ENCODE measurements at places on chromosomes 5 and 9. TPM values are rescaled to one million over a fixed set of nuclear protein-coding genes. Genes with fewer than 3 reads are reported as not detected.

Gene C5orf52
- total RNA-seq = not detected

Gene TESK1
- 33.7 TPM for total RNA-seq

Gene TRIM52
- 7.3 TPM for total RNA-seq

Gene SLC25A46
- total RNA-seq = 39.1 TPM

Gene SH3GLB2
- total RNA-seq = 38.0 TPM

Gene CEL
- 3.4 TPM for total RNA-seq

Gene MRPS27
- 43.6 TPM for total RNA-seq

- no peaks in the 10 kb centered on the region for H3K36me3 ChIP-seq
- H3K4me1 ChIP-seq = no peaks in the 10 kb centered on the region
- no peak overlapping the region for H3K27ac ChIP-seq
These were observed 265.8 kb upstream of the TRPC7 start for GRCh38 chr5:136631186-136631585.

- no peak overlapping the region for H3K4me3 ChIP-seq
- DNase-seq = no peak
- H3K4me1 ChIP-seq = no peaks in the 10 kb centered on the region
- no peaks in the 10 kb centered on the region for H3K36me3 ChIP-seq
These were observed 33.3 kb upstream of the DAPK1 start for GRCh38 chr9:87464110-87464991.

DNA sequence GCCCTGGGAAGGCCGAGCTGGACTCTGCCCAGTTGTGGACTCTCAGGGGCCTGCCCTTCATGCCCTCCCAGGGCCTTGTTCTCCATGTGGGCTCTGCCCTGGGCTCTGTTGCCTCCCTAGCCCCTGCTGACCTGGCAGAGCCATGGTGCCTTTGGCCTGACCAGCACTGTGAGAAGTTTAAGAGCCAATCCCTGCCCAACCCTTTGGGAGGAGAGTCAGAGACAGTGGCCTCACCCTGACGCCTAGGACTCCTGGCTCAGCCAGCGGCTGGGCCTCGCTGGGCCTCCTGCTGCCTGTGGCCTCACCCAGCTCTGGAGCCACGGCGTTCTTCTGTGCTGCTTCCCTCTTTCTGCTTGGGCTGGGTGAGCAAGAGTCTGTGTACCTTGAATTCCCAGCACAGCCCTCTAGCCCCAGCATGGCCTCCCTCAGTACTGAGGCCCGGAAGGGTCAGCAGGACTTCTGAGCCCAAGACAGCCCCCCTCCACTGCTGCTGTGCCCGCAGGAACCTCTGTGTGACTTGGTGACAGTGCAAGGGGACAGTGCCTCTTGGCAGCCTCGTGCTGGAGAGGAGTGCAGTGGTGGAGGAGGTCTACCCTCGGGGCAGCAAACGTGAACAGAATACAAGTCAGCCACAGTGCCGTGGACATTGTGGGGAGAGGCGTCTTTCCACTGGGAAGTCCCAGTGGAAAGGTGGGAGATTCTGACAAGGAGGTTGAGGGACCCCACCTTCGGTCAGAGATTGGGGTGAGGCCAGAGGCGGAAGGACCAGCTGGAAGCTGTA is 97.4 kb downstream of the CACNA1B start:
- no peak overlapping the region for H3K27ac ChIP-seq
- no peaks in the 10 kb centered on the region for H3K4me1 ChIP-seq
- no peak for DNase-seq
- no peak overlapping the region for H3K4me3 ChIP-seq
- H3K36me3 ChIP-seq = no peaks in the 10 kb centered on the region

GRCh38 chr5:1095302-1095989 is 16.4 kb downstream of the SLC12A7 start:
- DNase-seq = no peak
- no peaks in the 10 kb centered on the region for H3K4me1 ChIP-seq
- H3K27ac ChIP-seq = no peak overlapping the region
- H3K36me3 ChIP-seq = no peaks in the 10 kb centered on the region
- H3K27me3 ChIP-seq = peaks cover 5% of the 10 kb centered on the region

DNA sequence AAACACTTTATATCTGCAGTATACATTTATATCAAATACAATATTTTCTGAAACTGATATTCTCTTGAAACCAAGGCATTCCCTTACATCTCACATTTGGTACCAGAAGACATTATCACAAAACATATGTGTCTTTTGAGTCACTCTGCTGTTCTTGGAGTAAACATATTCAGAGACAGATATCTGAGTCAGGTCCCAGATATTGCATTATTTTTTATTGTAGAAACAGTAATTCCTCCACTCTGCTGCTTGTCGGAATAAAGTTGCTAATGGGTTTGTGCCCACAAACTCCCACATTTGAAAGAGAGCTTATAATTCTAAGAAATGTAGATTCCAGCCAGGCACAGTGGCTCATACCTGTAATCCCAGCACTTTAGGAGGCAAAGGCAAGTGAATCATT is 261.1 kb upstream of the DAPK1 start:
- H3K4me1 ChIP-seq = no peaks in the 10 kb centered on the region
- no peak overlapping the region for H3K27ac ChIP-seq
- H3K4me3 ChIP-seq = no peak overlapping the region
- H3K36me3 ChIP-seq = no peaks in the 10 kb centered on the region
- no peak for DNase-seq

DNA sequence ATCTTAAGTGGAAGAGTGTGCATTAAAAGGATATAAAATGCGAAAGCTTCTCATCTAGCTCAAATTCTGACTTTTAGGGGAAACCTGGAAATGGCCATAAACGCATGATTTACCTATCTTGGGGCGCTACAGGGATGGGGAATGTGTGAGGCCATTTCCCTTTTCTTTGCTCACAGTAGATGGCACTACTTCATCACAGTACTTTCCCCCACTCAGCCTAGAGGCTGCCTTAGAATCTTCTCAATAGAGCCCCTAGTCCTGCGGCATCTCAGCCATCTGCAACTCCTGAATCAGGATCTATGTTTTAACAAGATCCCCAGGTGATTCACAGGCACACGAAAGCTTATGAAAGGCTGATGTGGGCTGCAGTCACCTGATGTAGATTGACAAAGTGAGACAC is 110.8 kb downstream of the LHFPL2 start:
- no peak overlapping the region for H3K4me3 ChIP-seq
- H3K27me3 ChIP-seq = no peaks in the 10 kb centered on the region
- H3K36me3 ChIP-seq = no peaks in the 10 kb centered on the region

DNA sequence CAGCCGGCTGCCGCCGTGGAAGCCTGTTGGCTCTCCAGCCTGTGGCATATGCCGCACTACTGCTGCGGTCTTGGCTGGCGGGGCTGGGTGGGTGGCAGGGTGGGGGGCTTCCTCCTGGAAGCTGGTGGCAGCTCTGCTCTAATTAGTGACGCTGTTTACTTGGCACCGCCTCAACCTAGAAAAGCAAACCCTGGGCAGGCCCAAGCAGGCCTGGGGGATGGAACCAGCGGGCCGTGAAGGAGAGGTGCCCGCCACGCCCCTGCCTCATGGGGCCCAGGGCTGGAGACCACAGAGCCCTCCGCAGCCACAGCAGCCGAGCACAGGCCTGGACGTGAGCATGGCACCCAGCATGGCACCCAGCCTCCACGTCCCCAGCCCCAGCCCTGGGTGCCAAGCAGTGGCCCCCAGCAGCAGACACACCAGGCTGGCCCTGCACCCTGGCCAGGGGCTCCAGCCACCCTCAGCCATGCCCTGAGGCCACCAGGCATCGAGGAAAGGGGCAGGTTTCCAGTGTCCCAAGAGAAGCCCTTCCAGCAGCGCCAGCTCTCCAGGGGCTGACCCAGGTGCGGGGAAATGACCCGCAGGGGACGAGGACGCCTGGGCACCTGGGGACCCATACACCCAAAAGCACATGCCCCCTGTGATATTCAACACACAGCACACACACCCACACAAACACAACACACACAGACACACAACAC is 5.4 kb upstream of the CCDC187 start:
- H3K27ac ChIP-seq = no peak overlapping the region
- no peaks in the 10 kb centered on the region for H3K27me3 ChIP-seq
- no peak overlapping the region for H3K4me3 ChIP-seq
- DNase-seq = no peak

DNA sequence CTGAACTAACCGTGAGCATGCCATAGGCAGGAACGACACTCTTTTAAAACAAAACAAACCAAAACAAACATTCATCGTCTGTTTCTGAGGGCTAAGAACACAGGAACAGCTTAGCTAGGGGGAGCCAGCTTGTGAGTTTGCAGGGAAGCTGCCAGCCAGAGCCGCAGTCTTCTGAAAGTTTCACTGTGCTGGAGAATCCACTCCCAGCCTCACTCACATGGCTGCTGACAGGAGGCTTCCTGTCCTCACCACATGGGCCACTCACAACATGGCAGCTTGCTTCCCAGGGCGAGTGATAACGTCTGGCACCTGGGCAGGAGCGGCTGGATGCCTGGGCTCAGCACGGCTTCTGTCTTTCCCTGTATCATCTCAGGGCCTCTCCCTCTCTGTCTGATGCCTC is 275.2 kb downstream of the MSX2 start:
- H3K27ac ChIP-seq = no peak overlapping the region
- no peaks in the 10 kb centered on the region for H3K36me3 ChIP-seq
- no peak overlapping the region for H3K4me3 ChIP-seq

DNA sequence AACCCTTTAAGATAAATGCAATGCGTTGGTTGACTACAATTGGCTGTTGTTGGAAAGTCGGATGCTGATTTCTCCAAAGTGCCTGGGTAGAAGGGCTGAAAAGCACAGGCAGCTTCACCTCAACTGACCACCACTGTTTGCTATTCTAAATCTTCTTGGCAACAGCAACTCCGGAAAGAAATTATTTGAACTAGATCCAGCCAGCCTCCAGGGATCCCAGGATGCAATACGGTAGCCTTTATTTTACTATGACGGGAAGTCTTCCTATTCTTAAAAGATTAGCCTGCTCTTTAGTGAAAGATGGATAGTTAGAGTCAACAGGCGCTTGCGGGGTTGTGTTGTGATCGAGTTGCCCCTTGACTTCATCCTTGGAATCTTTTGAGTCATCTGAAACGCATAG is 78.6 kb upstream of the KLF9 start:
- no peaks in the 10 kb centered on the region for H3K36me3 ChIP-seq
- H3K27me3 ChIP-seq = no peaks in the 10 kb centered on the region
- H3K4me1 ChIP-seq = no peaks in the 10 kb centered on the region
- DNase-seq = peak; percentile 32
- no peak overlapping the region for H3K27ac ChIP-seq

- no peak overlapping the region for H3K27ac ChIP-seq
- peaks cover 4% of the 10 kb centered on the region for H3K4me1 ChIP-seq
- no peak for DNase-seq
- H3K36me3 ChIP-seq = no peaks in the 10 kb centered on the region
These were observed 309.7 kb upstream of the MPDZ start for GRCh38 chr9:13589034-13589737.

DNA sequence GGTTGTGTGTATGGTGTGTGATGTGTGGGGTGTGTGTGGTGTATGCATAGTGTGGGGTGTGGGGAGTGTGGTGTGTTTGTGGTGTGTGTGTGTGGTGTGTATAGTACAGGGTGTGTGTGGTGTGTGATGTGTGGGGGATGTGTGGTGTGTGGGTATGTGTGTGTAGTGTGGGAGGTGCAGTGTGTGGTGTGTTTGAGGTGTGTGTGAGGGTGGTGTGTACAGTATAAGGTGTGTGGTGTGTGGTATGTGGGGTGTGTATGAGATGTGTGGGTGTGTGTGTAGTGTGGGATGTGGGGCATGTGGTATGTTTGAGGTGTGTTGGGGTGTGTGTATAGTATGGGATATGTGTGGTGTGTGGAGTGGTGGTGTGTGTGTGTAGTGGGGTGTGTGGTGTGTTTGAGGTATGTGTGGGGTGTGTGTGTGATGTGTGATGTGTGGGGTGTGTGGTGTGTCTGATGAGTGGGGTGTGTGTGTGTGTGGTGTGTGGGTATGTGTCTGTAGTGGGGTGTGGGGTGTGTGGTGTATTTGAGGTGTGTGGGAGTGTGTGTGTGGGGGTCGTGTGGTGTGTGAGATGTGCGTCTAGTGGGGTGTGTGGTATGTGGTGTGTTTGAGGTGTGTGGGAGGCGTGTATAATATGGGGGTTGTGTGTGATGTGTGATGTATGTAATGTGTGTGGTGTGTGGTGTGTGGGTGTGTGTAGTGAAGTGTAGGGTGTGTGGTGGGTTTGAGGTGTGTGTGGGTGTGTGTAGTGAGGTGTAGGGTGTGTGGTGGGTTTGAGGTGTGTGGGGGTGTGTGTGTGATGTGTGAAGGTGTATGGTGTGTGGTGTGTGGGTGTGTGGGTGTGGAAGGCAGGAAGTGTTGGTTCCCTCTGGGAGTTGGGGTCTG is 8.6 kb downstream of the ECSCR start:
- DNase-seq = no peak
- no peak overlapping the region for H3K27ac ChIP-seq
- H3K27me3 ChIP-seq = no peaks in the 10 kb centered on the region

- no peaks in the 10 kb centered on the region for H3K27me3 ChIP-seq
- H3K27ac ChIP-seq = no peak overlapping the region
- no peak for DNase-seq
These were observed 408.8 kb downstream of the CDH10 start for GRCh38 chr5:24235946-24236345.

- peaks cover 14% of the 10 kb centered on the region for H3K4me1 ChIP-seq
- H3K36me3 ChIP-seq = no peaks in the 10 kb centered on the region
- no peak overlapping the region for H3K4me3 ChIP-seq
These were observed 116.1 kb upstream of the ACTBL2 start for GRCh38 chr5:57598756-57599155.

GRCh38 chr9:89686126-89686525 is 81.3 kb downstream of the GADD45G start:
- no peak for DNase-seq
- no peak overlapping the region for H3K27ac ChIP-seq
- H3K4me3 ChIP-seq = no peak overlapping the region
- H3K4me1 ChIP-seq = no peaks in the 10 kb centered on the region

DNA sequence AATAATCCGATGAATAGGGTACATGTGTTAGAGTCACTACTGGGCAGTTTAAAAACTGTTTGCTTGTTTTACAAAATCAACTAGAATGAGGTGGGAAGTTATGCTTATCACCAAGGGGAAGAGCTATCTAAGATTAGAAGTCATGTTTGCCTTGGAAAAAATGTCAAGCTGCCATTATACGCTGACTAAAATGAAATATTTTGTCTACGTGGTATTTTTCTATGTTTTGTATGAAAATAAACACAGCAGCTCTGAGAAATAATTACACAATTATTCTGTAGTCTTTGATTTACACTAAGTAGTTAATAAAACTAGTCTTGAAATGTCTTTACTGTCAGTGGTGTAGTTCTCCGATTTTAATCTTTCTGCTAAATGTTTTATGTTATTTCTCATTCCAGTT is 241.9 kb upstream of the TARS1 start:
- no peak for DNase-seq
- no peaks in the 10 kb centered on the region for H3K27me3 ChIP-seq
- H3K27ac ChIP-seq = no peak overlapping the region
- H3K4me3 ChIP-seq = no peak overlapping the region
- H3K36me3 ChIP-seq = no peaks in the 10 kb centered on the region
